ENCODE measurements at places on chromosomes 16 and 17.

- peak; percentile 17 for DNase-seq
Observed at GRCh38 chr17:19867079-19867328, 732 bp downstream of the ULK2 start.

- DNase-seq, result no peak
Observed at GRCh38 chr16:10979717-10980601, 35.6 kb downstream of the CLEC16A start.

- DNase-seq, result no peak
Observed at GRCh38 chr16:8880839-8881510, 1.2 kb upstream of the LITAFD start.

- DNase-seq, result no peak
Observed at GRCh38 chr16:86848821-86849220, 270.5 kb downstream of the FOXL1 start.

GRCh38 chr17:7922845-7923628, 6.6 kb downstream of the KCNAB3 start:
- peak; percentile 36 for DNase-seq

DNA sequence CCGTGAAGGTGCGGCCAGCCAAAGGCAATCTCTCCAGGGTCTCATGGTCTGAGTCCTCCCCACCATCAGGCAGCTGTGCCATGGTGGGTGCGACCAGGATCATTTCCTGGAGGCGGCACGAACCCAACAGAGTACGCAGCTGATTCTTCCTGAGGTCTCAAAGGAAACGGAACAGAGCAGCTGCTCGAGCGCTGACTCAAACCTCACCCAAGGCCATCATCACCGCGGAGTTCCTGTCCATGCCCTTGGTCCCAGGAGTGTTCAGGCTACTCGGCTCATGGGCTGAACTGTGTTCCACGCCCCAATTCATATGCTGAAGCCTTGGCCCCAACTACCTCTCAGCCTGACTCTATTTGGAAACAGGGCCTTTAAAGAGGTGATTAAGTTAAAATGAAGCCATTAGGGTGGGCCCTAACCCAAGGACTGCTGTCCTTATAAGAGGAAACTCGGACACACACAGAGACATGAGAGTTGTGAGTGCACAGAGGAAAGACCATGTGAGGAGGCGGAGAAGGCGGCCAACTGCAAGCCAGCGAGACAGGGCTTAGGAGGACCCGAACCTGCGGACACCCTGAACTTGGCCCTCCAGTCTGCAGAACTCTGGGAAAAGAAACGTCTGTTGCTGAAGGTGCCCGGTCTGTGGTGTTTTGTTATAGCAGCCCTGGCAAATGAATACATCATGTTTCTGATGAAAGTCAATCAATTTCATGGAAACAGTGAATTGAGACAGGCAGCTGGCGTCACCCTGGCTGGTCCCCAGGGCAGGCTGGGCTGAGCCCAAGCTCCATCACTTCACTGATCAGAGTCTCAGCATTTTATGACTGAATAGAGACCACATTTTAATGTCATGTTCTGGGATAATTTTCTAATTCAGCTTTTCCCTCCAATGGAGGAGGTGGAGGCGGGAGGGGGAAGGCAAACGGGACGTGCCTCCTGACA, 13.7 kb downstream of the MXRA7 start:
- DNase-seq, result peak; percentile 49

- peak; percentile 35 for DNase-seq
Observed at GRCh38 chr17:13036751-13037150, 18.9 kb upstream of the ELAC2 start.

- peak; percentile 78 for DNase-seq
Observed at GRCh38 chr17:76246080-76247066, 6.1 kb upstream of the RNF157 start.

GRCh38 chr16:142405-142967, 4.0 kb upstream of the NPRL3 start:
- no peak for DNase-seq

DNA sequence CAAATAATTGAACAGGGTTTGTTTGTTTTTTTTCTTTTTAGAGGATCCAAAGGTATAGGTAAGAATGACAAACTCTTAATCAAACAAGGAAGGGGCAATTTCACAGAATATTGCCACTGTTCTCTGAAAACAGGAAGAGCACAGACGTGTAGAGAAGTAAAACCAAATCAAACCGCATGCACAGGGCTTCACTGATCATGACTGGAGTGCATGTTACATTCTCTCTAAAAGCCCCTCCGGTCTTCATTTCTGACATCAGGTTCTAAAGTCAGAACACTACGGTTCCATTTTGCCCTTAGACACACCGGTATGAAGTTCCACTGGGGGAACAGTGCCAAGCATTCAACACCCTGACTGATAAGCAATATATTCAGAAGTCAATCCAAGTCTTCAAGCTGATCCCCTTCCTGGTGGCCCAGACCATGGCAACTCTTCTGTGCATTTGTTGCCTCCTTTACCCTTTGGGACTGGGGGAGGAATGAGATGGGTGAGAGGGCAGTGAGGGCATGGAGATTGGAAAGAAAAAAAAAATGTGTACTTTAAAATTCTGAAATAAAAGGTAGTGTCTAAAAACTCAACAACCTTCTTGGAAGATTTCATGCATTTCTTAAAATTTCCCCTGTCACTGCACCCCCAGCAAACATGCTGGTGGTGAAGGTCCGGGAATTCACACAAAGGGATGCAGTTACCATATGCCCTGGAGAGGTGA, 1.4 kb downstream of the MMD start:
- DNase-seq, result no peak

GRCh38 chr16:27748868-27749546, 199.1 kb downstream of the KATNIP start:
- DNase-seq, result no peak

GRCh38 chr17:68766640-68767039, 165.5 kb upstream of the FAM20A start:
- no peak for DNase-seq

DNA sequence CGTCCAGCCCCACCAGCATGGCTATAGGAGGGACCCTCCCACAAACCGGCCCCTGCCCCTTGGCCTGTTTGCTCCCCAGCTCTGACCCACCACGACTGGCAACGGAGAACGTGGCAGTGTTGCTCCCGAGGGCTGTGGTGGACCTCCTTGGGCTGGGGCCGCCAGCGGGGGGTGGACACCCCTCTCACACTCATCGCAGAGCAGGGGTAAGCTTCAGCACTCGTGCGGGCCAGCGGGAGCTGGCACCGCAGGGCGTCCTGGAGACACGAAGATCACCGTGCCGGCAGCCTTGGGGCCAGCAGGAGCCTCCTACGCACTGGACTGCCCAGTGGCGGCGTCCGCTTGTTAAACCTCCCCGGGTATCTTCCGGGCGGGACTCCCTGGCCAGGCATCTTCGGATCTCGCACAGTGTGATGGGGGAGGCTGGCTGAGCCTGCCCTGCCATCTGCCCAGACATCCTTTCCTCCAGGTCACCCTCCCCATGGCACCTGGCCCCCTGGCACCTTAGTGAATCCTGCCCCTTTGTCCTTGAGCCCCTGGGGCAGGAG, 53.5 kb downstream of the ABR start:
- no peak for DNase-seq

- DNase-seq, result peak; percentile 23
Observed at GRCh38 chr16:55703003-55704001, 47.5 kb downstream of the SLC6A2 start.

- DNase-seq, result no peak
Observed at GRCh38 chr17:48002916-48003416, 32.1 kb downstream of the CDK5RAP3 start.

GRCh38 chr16:85329059-85329812, 217.0 kb upstream of the CIBAR2 start:
- no peak for DNase-seq

GRCh38 chr17:48527547-48527932, 3.3 kb downstream of the HOXB1 start:
- no peak for DNase-seq

GRCh38 chr16:66205287-66206231, 160.9 kb upstream of the CDH5 start:
- no peak for DNase-seq

DNA sequence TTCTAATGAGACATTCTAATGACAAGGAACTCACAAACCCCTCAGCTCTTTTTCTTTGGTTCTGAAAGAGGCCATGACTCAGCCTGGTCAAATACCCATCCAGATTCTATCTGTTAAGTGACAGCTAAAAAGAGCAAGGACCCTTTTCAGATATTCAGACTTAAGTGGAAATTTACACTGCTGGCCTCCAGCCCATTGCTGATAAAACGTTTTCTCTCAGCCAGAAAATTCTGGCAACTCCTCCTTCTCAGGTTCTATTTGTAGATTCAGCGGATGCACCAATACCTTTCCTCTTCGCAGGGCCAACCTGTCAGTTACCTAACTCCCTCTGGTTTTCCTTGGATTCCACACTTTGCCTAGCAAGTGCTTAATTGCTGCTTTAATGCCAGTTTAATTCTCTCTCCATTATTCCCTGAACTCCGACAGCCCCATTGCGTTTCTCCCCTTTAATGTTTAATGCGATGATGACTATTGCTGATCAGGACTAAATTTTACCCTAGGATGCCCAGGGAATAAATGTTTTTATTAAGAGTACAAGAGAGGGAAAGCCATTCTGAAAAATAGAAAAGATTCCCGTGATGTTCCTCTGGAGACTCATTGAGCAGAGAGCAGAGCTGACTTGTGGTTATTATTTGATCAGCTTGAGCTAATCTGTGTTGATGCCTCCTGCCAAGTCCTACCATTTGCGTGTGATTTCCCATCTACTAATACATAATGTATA, 35.9 kb upstream of the TOM1L1 start:
- DNase-seq, result no peak

- no peak for DNase-seq
Observed at GRCh38 chr16:4846503-4846900, 586 bp downstream of the GLYR1 start.

DNA sequence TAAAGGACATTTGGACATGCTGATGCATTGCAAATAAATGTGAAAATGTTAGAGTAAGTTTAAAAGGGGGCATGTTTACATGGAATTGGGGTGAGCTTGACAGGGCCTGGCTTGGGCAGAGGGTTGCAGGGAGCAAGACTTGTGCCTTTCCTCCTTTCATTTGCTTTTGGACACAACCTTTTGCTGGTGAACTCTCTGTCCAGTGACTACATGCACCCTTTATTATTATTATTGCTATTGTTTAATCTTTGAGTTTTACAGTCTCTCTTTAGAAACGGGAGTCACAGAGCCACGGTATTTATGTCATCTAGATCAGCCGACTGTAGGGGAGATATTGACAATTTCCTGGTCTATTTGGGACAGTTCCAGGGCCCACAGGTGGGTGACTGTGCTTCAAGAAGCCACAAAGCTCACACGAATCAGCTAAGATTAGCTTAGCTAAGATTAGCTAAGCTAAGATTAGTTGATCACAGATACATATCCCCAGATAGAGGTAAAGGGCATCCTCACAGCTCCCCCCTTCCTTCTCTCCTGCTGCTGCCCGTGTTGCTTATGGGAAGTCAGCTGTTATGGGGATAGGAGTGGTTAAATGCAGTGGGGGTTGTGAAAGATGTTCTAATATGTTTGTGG, 28.9 kb upstream of the ETV4 start:
- DNase-seq, result no peak

- no peak for DNase-seq
Observed at GRCh38 chr17:75976175-75976848, 2.7 kb downstream of the ACOX1 start.

- no peak for DNase-seq
Observed at GRCh38 chr16:66097751-66098150, 268.7 kb upstream of the CDH5 start.

GRCh38 chr16:3810818-3811217, 69.7 kb downstream of the CREBBP start:
- DNase-seq, result no peak

DNA sequence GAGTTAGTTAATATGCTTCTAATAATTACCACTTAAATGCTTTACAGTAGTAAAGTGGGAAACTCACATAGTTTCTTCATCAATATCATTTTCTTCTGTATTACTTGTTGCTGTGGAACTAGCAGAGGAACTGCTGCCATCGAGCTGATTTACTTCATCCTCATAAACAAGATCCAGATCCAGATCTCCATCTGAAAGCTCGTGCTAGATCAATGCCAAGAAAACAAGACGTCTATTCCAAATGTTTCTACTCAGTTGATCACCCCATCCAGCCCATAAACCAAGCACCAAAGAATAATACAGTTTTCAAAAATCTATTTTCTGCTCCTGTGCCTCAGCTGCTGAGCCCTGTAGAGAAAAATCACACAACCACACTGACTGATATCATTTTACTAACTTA, 59.1 kb downstream of the TRIM37 start:
- DNase-seq, result no peak

DNA sequence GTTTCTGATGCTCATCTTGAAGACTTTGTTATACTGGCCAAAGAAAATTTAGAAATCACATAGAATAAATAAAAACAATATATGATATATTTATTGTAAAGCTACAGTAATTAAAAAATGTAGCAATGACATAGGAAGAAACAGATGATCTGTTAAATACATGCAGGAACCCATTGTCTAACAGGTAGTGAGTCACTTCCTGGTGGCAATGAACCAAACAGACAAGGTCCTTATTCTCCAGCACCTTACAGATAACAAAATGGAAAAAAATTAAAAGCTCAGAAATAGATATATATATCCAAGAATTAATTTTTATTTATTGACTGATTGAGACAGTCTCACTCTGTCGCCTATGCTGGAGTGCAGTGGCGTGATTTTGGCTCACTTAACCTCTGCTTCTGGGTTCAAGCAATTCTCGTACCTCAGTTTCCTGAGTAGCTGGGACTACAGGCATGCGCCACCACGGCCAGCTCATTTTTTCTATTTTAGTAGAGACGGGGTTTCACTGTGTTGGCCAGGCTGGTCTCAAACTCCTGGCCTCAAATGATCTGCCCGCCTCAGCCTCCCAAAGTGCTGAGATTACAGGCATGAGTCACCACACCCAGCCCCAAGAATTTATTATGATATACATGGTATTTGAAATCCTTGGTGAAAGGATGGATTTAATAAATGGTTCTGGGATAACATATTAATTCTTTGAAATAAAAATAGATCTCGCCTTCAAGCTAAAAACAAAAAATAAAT, 7.5 kb downstream of the NETO2 start:
- no peak for DNase-seq

DNA sequence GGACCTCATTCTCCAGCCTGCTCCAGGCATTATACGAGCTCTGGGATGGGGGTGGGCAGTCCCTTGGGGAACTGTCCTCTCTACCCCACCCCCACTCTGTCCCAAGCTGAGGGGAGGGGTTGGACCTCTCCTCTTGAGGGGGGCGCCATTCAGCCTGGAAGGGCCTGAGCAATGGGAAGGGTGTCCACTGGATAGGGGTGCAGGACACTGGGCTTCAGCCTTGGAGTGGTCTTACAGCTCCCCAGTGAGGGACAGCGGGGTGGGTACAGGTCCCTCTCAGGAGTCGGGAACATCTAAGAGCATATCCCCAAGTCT, 9.5 kb upstream of the CBX8 start:
- no peak for DNase-seq
